ENCODE measurements at places on chromosomes 7 and 10. TPM values are rescaled to one million over a fixed set of nuclear protein-coding genes. Genes with fewer than 3 reads are reported as not detected.
A peak's percentile ranks its signal among the peaks of the same experiment; 100 is the strongest.

DNA sequence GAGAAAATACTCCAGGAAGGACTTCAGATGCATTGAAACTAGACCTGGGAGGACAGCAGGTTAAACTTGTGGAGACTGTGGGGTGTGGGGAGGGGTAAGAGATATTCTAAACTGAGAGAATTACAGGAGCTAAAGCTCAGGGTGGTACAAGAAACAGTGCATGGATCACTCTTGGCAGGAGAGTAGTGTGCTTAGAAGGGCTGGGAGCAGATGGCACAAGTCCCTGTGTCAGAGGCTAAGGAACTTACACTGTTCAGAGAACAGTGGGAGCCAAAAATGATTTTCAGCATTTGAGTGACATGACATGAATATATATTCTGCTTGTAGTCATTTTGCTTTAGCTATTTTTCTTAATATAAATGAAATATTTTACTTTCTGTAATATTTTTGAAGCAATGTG, 36.0 kb upstream of the LAMB1 start:
- DNase-seq: no peak

DNA sequence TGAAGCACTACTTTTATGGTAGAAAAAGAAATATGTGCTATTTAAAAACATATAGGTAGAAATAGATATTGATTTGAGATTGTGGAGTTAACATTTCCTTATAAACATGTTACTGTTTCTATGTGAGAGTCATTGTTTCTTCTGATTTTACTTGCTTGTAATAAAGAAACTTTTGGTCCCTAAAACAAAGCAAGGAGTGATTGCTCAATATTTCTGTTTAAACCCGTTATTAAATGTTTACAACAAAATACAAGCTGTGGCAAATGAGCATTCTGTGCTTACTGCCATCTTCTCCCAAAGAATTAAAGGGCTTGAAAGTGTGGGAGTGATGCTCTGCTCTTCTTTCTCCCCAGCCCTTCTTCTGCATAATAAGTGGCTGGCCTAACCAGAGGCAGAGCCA, 22.7 kb upstream of the CBLL1 start:
- DNase-seq: no peak

DNA sequence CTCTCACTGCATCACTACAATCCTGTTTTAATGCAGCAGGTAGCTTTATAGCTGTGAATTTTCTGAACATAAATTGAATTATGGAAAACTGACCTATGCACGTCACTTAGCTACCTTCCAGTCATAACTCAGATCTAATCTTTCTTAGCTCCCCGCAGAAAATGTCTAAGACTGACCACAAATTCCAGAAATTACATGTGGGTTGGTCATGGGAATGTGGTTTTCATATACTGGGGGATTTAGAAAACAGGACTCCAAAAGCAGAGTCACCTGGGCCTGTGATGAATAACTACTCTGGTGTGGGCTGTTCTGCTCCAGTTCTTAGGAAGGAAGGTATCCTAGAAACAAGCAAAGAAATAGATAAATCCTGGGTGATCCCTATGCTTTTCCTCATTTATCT, 178.4 kb upstream of the LRRTM3 start:
- no peak for DNase-seq

HPS1 gene
- total RNA-seq: 16.8 TPM

DNA sequence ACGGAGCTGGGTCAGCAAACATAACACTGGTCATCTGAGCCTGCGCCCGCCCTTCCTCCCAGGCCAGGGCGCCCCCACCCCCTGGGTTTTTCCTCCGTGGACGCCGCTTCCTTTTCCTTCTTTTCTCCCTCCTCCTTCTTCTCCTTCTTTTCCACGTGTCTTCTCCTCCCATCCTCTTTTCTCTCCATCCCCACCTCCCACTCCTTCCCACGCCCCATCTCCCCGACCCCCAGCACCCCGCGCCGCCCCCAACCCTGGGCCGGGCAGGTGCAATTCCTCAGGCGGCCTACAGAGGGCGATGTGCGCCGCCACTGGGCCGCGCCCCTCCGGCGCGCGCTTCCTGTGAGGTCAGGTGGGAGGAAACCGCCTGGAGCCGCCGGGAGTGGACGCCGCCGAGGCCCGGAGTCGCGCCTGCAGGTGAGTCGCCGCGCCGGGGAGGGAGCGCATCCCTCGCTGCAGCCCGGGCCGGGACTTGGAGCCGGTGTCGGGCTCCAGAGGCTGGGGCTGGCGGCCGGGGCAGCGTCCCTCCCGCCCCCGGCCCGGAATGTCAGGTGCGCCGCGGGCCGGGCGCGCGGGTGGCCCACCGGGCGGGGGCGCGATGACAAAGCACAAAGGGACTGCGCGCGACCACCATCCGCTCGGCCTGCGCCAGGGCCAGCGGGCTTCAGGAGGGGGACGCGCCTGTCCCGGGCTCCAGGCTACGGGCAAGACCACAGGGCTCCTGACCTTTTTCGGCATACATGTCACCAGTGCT, at the start of gene FAM241B:
Gene FAM241B, plus strand, starts transcription at position 351 of the 754 bp plus-strand sequence. CDS start 1,497 bp downstream, outside the sequence.
- peak; percentile 5 for DNase-seq

- no peak for DNase-seq
Measured at GRCh38 chr10:63052083-63052482, 81.0 kb upstream of the NRBF2 start.

DNA sequence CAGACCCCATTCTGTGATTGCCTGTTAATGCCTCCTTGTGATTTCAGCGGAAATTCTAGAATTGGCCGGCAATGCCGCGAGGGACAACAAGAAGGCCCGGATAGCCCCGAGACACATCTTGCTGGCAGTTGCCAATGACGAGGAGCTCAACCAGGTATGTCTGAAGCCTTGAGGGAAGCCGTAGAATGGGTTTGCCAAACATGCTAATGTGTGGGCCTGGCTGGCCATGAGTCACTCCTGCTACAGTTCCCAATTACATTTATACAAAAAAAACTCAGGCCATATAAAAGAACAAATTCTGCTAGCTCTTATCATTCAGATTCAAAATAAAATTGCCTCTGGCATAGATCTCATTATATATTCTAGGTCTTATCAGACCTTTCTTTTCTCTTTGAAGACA, 37.4 kb downstream of the MACROH2A2 start:
- no peak for DNase-seq

DNA sequence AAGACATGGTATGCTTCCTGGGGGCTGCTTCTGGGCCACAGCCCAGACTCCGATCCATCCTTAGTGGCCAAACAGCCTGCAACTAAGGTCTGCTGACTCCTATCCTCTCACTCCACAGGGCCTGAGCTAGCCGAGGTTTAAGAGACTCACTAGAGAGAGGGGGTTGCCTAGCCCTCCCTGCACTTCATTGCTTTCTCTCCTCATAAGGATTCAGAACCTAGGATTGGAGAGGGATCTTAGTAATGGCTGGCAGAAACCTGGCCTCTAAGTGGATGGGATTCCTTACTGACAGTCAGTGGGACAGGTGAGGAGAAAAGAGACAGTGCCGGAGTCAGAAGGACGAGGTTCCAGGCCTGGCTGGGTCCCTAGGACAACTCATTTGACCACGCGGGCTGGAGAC, 8.2 kb upstream of the DDIT4 start:
- DNase-seq: no peak

NUTM2E gene
- 0.20 TPM for total RNA-seq

- DNase-seq: no peak
Measured at GRCh38 chr7:84060000-84060399, 134.6 kb downstream of the SEMA3A start.

GRCh38 chr10:45468079-45468478, 94.1 kb downstream of the ALOX5 start:
- DNase-seq: no peak

GRCh38 chr7:42233695-42234331, 3.2 kb downstream of the GLI3 start:
- DNase-seq: no peak
